ENCODE measurements at places on chromosomes 5 and 9.

DNA sequence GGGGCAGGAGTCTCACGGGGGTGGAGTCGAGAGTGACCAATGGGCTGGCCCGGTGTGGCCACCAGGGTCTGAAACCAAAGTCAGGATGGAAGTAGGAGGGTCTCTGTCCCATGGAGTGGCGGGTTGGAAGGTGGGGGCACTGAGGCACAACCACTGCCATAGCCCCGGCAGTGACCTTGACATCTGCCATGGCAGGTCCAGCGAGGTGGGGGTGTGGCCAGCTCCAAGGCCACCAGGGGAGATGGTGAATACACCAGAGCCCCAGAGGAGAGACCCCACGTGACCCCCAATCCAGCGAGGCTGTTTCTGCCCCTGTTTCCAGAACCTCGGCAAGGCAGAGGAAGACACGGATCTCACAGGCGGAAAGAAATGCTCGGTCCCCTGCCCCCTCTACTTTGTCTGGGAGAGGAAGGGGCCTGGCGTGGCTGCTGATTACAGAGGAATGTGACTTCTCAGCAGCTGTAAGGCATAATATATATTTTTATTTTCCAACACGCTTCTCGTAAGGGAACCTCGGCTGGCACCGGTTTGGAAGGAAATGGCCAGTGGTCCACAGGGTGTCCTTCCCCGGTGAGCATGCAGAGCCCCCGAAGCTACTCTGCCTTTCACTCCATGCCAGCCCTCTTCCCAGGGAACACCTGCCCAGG is 105.7 kb upstream of the SARDH start:
- DNase-seq, result no peak

- DNase-seq, result no peak
Observed at GRCh38 chr5:54873691-54874090, 111.7 kb downstream of the ESM1 start.

DNA sequence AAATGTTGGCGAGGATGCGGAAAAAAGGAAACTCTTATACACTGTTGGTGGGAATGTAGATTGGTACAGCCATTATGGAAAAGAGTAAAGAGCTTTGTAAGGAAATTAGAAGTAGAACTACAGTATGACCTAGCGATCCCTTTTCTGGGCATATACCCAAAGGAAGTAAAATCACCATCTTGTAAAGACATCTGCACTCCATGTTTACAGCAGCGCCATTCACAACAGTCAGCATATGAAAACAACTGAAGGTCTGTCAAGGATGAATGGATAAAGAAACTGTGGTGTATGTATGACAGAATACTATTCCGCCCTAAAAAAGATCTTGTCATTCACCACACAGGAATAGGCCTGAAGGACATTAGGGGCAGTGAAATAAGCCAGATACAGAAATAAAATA is 27.7 kb upstream of the SLC25A51 start:
- DNase-seq, result no peak

DNA sequence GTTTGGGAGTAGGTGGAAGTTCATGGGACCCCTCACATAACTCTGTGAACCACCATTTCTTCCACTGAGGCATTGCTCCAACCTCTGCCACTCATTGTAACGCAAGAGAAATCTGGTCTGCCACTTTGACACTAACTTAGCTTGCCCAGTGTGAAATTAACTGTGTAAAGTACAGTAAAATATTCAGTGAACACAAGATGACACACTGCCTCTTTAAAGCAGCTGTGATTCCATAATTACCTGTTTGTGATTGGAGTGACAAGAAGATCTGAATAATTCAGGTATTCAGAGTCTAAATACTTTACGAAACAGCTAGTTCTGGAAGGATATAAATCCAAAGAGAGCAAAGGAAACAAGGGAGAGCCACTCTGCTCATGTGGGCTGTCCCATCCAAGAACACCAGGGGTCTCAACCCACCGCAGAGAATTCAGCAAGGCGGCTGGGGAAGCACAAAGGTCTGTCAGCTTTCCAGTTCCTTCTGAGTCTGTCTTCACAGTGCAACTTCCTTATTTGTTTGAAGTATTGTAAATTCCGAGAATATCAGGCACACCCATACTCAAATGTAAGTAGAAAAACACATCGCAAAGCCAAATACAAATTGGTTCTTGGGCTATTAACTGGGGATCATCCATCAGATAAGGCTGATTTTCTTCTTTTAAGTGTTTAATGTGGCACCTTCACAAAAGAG is 86.9 kb downstream of the GNAQ start:
- peak; percentile 62 for DNase-seq

GRCh38 chr9:112059145-112059965 is 115.7 kb downstream of the SUSD1 start:
- no peak for DNase-seq

DNA sequence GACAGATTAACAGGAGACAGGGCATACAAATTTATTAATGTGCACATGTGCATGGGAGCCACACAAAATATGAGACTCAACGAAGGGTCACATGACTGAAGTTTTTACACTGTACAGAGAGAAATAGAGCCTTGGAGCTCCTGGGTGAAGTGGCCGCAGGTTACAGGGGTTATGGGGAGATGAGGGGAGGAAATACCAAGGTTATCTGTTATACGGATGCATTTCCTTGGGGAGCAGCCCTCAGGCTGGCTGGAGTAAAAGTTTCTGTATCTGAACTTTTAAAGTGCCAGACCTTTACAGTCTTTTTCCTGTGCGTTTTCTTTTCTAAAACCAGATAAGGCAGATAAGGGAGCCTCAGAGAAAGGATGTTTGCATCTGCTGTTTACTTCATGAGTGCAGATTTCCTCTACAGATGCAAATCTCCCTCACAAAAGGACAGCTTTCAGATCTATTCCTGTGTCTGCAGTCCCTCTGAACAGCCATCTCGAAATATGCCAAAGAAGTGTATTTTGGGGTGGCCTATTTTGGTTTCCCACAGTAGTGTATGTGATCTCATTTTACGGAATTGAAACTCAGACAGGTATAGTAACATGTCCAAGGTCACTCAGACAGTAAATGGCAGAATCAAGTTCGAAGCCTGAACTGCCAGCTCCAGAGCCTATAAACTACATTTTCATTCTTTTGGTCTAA is 139.3 kb upstream of the FBXL17 start:
- peak; percentile 63 for DNase-seq

- peak; percentile 68 for DNase-seq
Observed at GRCh38 chr5:124927735-124928134, 181.3 kb upstream of the ZNF608 start.

DNA sequence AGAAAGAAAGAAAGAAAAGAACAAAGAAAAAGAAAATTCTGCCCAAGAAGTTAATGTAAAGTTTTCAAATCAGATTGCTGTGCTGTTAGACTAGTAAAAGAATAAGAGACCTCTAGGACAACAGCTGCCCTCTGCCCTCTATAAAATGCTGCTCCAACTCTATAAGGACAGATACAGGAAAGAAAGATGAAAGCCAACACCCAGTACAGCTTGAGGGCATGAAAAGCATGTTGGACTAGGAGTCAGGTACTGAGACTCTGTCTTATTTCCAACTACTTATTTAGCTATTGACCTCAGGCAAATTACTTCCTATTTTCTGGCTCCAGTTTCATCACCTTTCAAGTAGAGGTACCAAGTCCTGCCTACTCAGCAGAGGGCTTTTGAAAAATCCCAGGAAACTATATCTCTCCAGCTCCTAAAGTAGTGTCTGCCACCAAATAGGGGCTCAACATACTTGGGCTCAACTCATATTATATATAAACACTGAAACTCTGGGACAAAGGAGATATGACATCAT is 5.7 kb downstream of the HBEGF start:
- no peak for DNase-seq

DNA sequence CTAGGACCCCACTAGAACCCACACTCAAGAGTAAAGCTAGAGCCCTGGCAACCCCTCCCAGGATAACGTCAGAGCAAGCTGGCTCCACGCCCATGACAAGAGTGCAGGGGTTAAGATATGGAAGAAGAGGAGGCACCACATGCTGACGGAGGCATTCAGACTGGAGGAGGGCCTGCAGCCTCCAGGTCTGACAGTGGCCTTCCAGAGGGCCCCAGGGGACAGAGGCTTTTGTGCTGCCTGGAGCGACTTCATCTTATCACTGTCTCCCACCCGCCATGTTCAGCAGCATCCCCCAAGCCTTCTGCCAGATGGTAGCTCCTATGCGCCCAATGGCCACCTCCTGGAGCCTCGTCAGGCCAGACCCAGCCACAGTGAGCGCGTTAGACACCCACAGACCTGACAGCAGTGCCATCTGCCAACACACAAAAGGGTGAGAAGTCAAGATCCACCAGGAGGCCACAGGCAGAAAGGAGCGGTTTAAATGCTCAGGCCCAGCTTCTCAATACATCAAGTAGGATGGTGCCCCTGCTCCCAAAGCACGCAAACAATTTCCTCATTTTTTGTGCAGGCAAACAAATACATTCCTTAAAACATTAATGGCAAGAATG is 65.8 kb downstream of the C5orf15 start:
- DNase-seq, result no peak

GRCh38 chr5:119322312-119322947 is 33.4 kb upstream of the TNFAIP8 start:
- peak; percentile 65 for DNase-seq

All from islet precursor cell (in vitro differentiated cells).